ENCODE measurements at places on chromosomes 6 and 20.

DNA sequence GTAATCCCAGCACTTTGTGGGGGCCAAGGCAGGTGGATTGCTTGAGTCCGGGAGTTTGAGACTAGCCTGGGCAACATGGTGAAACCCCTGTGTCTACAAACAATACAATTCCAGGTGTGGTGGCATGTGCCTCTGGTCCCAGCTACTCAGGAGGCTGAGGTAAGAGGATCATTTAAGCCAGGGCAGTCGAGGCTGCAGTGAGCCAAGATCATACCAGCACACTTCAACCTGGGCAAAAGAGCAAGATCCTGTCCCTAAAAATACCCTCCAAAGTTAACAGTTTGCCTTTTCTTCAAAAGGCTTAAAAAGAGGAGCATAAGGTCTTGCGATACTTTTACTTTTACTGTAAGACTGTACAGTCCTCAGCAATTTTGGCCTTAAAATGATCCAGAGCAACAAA, 10.7 kb upstream of the SPTLC3 start:
- DNase-seq, result no peak

GRCh38 chr6:133888929-133889556, at the start of gene TCF21:
TCF21 (plus strand) TSS chr6:133889113; CDS start chr6:133889398, 285 bp downstream.
- DNase-seq, result no peak

DNA sequence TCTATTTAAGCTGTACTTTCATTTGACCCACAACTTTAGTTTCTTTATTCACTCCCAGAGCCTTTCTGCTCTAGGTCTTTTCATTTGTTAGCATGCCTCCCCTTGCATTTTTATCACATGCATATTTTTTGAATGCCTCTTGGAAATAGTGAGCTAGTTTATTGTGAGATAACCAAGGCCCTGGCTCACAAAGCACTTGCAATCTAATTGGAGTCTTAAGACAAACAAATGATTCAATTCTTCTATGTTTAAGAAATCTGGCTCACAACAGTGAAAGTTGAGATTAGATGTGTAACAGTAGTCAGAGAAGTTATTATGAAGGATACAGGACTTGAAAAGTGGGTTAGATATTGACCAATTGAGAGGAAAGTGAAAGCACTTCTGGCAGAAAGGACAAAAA, 173.4 kb downstream of the MOXD1 start:
- peak; percentile 75 for DNase-seq

DNA sequence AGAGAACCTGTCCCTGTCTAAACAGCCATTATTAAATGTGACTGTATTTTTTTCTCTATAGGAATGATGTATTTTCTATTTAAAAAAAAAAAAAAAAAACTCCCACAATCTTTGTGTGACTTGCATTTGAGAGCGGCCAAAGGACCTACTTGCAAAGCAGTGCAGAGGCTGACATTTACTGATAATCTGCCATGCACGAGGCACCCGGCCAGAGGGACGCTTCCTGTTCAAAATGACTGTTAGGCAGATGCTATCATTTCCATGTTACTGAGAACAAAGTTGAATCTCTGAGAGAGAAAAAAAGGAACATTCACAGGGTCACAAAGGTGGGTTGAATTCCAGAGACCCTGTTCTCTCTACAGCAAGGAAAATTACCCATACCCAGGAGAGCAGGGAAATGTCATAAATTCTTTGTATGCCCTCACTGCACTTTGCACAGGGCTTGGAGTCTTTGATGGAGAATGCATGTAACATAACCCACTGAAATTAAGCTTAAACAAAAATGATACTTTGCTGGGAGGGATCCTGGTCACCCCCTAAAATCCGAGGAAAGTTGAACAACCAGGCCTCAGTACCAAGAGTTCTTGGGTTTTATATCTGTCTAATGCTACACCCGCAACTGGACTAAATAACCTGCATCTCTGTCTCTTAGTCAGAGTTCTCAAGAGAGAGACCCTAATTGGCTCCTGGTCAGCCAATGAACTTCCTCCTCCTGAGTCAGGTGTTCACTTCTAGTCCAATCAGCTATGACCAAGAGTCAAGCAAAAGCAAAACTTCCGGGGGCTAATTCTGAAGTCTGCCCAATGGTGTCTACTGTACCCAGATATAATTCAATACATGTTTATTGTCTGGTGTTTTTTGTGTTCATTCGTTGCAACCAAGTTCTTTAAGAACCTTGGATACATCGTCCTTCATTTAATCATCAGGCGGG, 61.2 kb downstream of the GCLC start:
- DNase-seq, result peak; percentile 17

- DNase-seq, result no peak
These were observed 4.7 kb downstream of the ADA start for GRCh38 chr20:44646641-44647274.

DNA sequence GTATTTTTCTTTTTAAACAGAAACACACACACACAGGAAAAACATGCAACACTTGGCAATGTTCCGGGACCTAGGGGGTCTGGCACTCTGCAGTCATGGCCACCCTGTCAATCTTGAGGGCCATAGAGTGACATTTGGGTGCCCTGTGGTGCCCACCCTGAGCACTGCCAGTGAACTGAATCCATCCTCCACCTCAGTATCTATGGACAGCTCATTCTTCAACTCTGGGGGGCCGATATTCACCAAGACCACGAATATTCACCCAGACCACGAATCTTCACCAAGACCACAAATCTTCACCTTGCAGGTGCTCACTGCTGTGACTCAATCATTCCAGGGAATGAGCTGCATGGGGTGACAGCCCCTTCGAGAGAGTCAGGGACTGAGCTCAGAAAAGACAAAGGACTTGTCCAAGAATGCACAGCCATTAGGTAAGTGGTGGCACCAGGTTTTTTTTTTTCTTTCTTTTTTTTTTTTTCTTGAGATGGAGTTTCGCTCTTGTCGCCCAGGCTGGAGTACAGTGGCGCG, 19.1 kb downstream of the SNAI1 start:
- peak; percentile 46 for DNase-seq

DNA sequence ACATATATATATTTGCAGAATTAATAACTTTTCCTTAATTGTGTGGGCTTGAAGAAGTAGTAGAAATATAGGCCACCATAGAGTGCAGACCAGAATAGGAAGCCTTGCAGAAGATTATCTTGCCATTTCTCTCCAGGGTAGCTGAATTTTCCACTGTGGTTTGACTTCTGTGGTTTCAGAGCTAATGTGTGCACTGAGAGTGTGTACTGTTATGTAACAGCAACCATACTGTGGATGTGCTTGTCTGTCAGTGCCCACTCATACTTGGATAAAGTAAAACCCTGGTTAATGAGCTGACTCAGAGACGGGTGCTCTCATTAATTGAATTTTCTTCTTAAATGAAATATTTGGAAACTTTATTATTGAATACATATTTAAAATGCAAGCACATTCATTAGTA, 57.2 kb downstream of the CEP43 start:
- DNase-seq, result peak; percentile 48

- DNase-seq, result no peak
These were observed 257.3 kb downstream of the ATXN1 start for GRCh38 chr6:16503970-16504415.

GRCh38 chr6:137571854-137572253, 77.7 kb upstream of the OLIG3 start:
- peak; percentile 33 for DNase-seq

GRCh38 chr20:3922983-3923339, 33.8 kb downstream of the PANK2 start:
- no peak for DNase-seq

- no peak for DNase-seq
These were observed 70.4 kb upstream of the SLC2A12 start for GRCh38 chr6:134122775-134123174.

DNA sequence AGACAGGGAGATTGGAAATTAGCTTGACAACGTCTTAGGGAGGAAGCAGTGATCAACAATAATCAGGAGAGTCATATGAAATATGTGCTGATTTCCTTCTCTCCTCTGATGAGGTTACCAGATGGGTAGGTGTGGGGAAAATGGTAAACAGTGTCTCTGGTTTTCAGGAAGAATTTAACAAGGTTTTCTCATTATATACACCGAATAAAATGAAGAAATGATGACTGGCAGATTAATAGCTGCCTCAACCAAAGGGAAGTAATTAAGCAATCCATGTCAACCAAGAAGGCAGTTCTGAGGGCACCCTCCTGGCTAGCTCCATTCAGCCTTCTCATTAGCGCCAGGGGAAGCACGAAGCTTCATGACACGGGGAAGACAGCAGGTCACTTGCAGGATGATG, 12.7 kb upstream of the RAMACL start:
- DNase-seq, result no peak

GRCh38 chr6:168782187-168782751, 341.3 kb downstream of the SMOC2 start:
- DNase-seq, result no peak

GRCh38 chr20:39069976-39070375, 107.8 kb downstream of the DHX35 start:
- no peak for DNase-seq

Data from NCI-H226 (cell line).